ENCODE measurements at places on chromosomes 13 and 19. TPM values are rescaled to one million over a fixed set of nuclear protein-coding genes. Genes with fewer than 3 reads are reported as not detected.
A peak's percentile ranks its signal among the peaks of the same experiment; 100 is the strongest.

The ZNF135 gene
- total RNA-seq: 1.7 TPM

The ATP1A3 gene
- 3.4 TPM for total RNA-seq

The IGFL3 gene
- 93.5 TPM for total RNA-seq

The FAM216B gene
- total RNA-seq: not detected

The NCR1 gene
- total RNA-seq: not detected

The CYP2A7 gene
- total RNA-seq: not detected

The ATG4D gene
- 24.8 TPM for total RNA-seq

The GNA15 gene
- not detected for total RNA-seq

The RAB3A gene
- total RNA-seq: 7.5 TPM

The EDDM13 gene
- total RNA-seq: not detected

The ZSWIM4 gene
- total RNA-seq: 10.6 TPM

The SPACA4 gene
- not detected for total RNA-seq

The ERCC1 gene
- total RNA-seq: 67.5 TPM

- no peak for DNase-seq
Observed at GRCh38 chr19:43624933-43625332, 5.5 kb upstream of the ZNF428 start.

- no peak for DNase-seq
Observed at GRCh38 chr19:41001243-41001971, 10.3 kb downstream of the CYP2B6 start.

GRCh38 chr13:60327511-60327910 is 69.5 kb upstream of the TDRD3 start:
- DNase-seq: no peak

DNA sequence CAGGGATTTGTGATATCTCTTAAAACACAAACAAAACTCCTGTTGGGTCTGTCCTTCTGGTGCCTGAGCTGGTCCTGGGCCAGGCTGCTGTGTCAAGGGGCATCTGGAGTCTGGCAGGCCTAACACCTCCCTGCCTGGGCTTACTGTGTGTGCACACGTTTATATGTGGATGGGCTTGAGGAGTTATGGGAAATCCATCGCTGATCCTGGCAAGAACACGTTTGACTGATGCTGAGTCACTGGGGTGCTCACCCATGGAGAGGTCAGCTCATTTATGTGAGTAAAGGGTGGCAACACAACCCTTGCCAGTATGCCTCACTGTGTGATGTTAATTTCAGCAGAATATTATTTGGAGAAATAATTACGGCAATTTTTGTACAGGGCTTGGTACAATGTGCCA is 44.5 kb upstream of the PCDH8 start:
- no peak for DNase-seq

DNA sequence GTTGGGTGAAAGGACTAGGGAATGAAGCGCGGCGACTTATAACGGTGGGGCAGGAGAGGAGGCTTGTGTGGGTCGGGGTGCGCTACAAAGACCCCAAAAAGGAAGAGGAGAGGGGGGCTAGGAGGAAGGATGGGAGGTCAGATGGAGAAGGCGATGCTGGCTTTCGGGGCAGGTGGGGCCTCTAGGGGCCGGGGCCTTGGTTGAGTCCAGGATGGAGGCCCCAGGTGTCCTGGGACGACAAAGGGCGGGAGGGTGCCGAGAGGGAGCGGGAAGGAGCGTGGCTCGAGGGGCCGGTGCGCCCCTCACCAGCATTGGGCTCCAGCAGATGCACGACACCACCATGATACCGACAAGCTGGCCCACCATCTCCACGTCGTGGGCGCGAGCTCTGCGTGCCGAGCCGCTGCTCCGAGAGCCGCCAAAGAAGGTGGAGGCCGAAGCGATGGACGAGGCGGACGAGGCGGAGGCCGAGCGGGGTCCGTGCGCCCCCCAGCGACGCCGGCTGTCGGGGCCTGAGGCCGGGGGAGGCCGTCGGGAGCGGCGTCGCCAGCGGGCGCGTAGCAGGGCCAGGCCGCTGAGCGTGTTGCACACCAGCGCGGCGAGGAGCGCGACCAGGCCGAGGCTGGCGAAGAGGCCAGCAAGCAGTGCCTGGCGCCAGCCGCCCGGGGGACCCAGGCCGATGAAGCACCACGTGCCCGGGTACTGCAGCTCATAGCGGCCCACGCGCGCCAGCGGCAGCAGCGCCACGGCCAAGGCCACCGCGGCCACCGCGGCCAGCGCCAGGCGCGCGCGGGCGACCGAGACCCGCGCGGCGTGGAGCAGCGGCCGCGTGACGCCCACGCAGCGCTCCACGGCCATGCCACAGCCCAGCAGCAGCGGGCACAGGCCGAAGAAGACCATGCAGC is 1.8 kb downstream of the PTGER1 start:
- no peak for DNase-seq

GRCh38 chr19:38717051-38717450 is 27.2 kb downstream of the CAPN12 start:
- DNase-seq: no peak

DNA sequence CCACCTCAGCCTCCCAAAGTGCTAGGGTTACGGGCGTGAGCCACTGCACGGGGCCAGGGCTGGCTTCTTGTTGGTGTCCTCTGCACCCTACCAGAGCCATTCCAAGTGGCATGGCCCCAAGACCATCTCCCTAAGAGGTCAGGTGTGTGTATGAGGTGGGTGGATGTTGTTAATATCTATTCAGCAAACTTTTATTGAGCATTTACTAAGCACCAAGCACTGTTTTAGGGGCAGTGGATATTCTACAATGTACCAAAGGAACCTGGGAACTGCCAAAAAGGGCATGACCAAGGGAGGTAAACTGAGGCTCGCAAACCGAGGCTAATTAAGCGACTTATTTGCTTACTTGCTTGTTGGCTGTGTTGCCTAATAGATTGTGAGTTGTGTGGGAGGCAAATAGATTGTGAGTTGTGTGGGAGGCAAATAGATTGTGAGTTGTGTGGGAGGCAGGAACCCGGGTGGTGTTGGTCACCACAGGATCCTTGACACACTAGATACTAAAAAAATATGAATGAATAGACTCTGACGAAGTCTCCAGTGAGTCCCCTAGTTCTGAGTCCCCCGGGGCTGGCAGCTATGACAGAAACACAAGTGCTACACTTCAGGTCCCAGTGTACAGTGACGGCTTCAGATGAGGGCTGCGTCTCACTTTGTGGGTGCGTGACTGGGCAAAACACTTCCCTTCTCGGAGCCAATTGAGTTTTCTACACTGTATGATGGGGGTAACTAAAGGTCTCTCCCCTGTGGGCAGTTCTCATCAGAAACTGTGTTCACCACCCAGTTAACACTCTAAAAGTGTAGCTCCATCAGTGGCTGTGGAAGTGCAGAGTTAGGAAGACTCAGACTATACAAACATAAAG is 5.0 kb upstream of the BICRA start:
- DNase-seq: no peak

DNA sequence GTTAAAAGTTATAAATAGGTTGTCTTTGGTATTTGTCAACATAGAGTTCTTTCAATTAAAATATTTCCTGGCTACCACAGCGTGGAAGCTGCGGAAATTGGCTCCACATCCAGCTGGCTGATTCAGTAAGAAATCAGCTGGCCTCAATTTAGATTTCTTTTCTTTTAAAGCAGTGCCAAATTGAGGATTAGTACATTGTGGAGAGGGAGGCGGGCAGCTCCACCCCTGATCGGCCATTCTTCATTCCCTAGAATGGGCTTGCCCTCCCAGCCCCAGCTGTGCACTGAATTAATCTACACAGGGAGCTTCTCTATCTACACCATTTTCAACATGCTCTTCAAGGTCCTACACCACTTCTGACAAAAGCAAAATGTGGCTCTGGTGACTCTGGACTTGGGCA is 624.8 kb downstream of the DACH1 start:
- peak; percentile 25 for DNase-seq

DNA sequence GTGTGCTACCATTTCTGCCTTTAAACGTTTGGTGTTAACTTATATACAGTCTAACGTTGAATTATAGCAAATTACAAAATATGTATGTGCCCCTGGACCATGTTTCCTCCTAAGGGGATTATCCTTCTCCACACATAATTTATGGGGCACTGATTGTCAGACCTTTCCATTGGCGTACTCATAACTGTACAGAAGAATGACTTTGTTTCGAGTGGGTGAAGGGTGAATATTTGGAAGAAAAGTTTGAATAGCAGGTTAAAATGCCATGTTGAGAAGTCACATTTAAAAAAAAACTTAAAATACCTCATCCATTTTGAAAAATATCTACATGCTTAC is 58.8 kb downstream of the SLC10A2 start:
- DNase-seq: no peak

GRCh38 chr19:10007371-10008183 is 2.7 kb downstream of the COL5A3 start:
- peak; percentile 47 for DNase-seq

DNA sequence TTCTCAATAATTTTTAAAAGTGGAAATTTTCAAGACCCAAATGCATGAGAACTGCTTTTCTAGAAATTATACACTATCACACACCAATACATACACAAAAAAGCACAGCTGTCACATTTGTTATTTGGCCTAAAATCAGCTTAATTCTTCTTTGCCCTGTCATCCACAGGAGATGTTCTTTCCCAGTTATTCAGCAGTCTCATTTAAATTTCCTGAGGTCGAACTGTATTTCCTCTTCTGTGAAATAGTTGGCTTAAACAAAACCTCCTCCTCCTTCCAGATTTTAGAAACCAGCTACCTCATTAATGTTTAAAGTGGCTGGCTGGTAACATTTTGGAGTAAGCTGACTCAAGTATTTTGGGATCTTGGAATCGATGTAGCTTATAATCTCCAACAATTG is 39.1 kb downstream of the SMAD9 start:
- no peak for DNase-seq

DNA sequence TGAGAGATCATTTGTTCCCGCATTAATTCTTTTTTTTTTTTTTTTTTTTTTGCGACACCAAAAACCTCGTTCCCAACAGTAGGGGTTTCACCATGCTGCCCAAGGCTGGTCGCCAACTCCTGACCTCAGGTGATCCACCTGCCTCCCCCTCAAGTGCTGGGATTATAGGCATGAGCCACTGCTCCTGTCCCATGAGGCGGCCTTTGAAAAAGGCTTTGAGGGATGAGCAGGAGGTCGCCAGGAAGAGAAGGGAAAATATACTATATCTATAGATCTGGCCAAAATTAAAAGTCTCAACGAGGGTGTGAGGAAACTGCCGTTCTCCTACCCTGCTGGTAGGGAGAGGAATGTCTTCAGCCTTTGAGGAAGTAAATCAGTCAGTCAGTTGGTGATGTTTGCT is 26.2 kb downstream of the ZNF473 start:
- no peak for DNase-seq

DNA sequence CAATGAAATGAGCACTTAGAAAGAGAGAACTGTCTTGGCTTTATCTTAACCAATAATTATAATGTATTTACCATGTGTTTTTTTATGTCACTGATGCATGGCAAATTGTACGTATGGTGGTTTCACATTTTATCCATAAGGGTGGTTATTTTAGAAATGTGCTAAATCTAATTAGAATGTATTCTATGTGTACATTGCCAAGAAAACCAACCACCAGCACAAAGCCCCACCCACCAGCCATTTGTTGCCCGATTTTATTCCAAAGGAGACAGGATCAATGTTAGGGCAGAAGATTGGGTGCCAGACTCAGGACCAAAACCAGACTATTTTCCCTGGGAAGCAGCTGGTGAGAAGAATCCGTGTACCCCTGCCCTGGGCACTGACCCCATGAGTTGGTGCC is 63.0 kb upstream of the SOX1 start:
- DNase-seq: no peak

GRCh38 chr13:90498096-90498495 is 849.4 kb upstream of the MIR17HG start:
- no peak for DNase-seq

GRCh38 chr19:45419396-45419795 is 4.3 kb downstream of the ERCC1 start:
- DNase-seq: no peak

- DNase-seq: no peak
Observed at GRCh38 chr19:1855828-1856255, 7.5 kb downstream of the KLF16 start.

DNA sequence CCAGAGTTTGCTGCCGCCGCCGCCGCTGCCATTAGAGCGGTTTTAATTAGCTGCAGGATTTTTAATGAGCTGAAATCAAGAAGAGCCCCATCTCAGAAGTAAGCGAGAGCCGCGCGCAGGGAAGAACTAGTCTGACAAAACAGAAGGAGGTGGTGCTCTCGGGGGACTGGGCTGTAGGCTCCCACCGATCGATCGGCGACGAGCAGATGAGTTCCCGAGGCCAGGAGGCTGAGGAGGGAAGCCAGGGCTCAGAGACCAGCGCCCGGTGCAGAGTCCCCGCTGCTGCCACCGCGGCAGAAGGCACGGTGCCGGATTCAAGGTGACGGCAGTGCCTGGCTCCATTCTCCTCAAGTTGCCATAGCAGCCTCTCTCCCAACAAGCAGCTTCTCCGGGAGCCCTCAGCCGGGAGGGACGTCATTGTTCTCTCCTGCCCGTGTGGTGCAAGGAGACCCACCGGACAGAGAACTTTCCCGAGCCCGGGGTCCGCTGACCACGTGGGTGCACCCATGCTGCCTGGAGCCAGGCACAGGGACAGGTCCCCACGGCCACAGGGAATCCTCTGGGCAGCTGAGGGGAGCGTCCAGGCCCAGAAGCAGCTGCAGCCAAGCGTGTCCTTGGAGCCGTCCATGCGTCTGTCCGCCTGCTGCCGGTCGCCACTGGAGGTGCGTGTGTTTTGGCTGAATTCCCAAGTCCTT is 62.9 kb downstream of the CHST8 start:
- DNase-seq: no peak
